ENCODE measurements at places on chromosomes 2 and 18.

- DNase-seq = no peak
Measured at GRCh38 chr18:11119550-11119949, 29.8 kb downstream of the PIEZO2 start.

DNA sequence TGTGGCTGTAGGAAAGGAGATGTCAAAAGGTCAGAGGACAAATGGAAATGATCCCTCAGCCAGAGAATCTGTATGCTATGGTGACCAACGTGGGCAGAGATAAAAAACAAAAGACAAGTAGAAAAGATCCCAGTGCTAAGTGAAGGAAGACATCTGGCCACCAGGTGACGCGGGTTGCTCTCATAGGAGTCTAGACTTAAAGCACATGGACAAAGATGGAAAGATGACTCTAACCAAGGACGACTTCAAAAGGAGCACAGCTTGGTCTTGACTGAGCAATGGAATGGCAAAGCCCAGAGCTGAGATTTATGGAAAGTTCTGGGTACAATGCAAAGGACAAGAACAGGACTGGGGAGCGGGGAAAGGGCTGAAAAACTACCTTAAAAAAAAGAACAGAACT lies 96.8 kb downstream of the CLIP4 start:
- no peak for DNase-seq

GRCh38 chr2:221422516-221423209 lies 149.4 kb downstream of the EPHA4 start:
- no peak for DNase-seq

GRCh38 chr2:70820499-70820898 lies at the start of gene CLEC4F:
Gene CLEC4F, minus strand, starts transcription at chr2:70820599. Its CDS starts 76 bp downstream, at chr2:70820523.
- no peak for DNase-seq

DNA sequence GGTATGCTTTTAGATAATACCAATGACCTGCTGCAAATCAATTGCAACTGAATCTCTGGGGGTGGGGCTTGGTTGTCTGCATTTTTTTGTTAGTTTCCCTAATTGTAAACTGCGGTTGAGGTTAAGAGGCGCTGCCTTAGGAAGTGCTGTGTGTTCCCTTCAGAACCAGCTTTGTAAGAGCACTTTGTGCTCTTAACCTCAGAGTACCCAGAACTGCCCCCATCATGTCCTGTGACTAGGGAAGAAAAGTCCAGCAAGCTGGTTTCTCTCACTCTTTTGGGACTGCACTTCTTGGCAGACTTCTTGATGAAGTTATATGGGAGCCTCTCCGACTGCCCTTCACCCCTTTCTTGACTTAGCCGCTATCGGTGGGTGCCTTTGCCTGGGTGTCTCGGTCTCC lies 245.5 kb upstream of the CXCR4 start:
- DNase-seq = no peak
